ENCODE measurements at places on chromosomes 13 and 19.

DNA sequence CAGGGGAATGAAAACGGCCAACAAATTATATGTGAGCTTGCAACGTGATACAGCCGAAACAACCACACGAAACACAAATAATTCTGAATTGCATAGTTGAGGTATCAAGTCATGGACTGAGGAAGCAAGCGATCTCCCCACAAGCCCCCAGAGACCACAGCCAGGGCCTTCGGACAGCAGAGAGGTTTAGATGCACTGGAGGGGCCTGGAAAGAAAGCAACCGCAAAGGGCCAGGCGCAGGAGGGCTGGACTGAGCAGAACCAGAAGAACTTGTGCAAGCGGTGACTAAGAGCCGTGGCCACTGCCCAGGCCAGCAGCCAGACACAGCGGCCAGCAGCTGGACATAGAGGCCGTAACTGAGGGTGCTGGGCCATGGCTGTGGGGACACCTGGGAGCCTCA lies 131.4 kb downstream of the TNFRSF19 start:
- no peak for DNase-seq

GRCh38 chr19:33406521-33407139 lies 33.1 kb downstream of the CEBPG start:
- DNase-seq: peak; percentile 62

DNA sequence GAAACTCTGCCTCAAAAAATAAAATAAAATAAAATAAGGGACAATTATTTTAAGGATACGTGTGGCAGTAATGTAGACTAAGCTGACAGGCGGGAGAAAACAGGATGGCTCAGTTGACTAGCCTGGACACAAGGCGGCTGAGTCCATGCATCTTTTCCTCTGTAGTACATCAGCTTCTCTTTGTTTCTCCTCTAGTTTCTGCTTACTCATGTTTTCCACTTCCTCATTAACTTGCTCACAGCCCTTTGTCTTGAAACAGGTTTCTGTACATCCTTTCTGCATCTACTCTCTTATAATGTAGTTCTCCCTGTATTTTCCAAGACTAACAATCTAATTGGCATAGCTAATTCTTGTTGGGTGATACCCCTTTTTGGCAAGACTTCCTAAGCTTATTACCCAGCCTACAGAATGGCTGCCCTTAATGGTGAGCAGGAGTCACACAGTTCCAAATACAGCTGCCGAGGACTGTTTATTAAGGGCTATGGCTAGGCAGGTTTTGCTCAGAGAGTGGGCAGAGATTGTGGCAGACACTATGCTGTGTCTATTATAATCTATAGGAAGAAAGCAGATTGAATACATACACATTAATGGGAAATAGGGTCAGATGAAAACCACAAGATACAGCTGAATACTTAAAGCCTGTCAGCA lies 58.7 kb upstream of the KLF5 start:
- no peak for DNase-seq

DNA sequence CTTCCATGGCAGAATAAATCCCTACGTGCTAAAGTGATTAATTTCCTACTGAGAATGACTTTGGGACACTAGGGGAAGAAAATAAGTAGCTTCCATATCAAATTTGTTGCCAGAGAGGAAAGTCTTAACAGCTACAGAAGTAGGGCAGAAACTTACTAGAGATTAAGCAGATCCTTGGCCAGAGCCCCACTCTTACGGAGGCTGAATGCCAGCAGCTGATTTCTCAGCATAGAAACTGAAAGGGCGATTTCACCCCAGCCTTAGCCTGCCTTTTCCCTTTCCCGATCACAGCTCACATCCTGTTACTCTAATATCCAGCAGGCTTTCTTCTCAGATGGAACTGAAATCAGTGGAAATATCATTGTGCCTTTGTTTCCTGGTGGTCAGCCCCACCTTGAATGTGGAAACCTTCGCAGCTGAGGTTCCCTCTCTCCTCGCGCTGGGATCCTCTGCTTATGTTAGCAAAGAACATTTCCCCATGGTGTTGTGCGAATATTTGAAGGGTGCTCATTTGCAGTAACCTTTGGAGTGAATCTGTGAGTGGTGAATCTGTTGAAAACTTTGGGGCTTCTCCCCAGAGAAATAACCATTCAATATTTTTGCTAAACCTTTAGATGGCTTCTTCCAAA lies 8.4 kb downstream of the FAM124A start:
- no peak for DNase-seq

GRCh38 chr19:28960586-28960985 lies 252.4 kb downstream of the UQCRFS1 start:
- DNase-seq: no peak

- DNase-seq: no peak
Observed at GRCh38 chr19:38650911-38651584, 3.6 kb downstream of the ACTN4 start.

DNA sequence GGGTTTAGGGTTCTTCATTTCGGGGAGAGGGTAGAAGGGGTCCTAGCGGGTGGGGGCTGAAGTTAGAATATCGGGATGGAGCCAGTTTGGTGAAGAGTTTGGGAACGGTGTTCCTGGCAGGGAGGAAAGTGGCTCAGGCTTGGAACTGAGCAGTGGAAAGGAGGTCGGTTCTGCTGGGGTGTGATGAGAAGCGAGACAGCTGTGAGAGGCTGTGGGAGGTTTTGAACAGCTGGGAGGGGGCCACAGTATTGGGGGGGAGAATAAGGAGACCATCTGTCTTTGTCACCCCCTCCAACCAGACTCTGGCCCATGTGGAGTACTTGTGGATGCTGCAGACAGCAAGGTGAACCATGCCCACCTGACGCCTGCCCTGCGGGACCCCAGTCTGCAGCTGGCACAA lies 1.0 kb upstream of the TM6SF2 start:
- no peak for DNase-seq

- no peak for DNase-seq
Observed at GRCh38 chr19:1938071-1938470, 2.9 kb upstream of the CSNK1G2 start.

DNA sequence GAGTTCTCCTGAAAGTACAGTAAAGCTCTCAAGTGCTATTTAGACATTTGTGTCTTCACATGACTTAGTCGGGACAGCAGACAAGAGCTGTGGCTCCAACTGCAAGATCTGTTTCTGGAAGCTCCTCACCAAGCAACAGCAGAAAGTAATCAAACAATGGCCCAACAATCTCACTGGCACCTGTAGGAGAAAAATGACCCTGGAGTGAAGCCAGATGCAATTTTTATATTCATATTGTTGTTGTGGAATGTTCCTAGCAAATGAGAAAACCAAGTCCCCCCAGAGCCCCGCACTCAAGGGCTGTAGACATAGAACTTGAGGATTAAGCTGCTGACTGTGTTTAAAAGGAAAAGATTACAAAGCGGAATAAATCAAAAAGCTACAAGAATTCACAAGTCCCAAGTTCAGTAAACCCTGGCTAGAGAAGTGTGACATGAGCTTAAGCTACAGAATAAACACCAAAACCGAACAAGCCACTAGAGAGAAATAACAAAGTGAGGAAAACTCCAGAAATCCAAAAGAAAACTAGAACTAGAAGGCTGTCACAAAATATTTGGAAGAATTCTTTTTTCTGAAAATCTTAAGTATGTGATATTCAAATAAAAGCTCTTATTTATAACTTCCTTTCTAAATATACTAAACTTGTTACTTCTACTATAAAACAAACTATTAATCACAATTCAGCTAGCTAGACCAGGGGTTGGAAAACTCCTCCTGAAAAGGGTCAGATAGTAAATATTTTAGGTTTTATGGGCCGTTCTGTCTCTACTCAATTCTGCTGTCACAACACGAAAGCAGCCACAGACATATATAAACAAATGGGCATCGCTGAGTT lies 454.5 kb downstream of the SUCLA2 start:
- DNase-seq: no peak

DNA sequence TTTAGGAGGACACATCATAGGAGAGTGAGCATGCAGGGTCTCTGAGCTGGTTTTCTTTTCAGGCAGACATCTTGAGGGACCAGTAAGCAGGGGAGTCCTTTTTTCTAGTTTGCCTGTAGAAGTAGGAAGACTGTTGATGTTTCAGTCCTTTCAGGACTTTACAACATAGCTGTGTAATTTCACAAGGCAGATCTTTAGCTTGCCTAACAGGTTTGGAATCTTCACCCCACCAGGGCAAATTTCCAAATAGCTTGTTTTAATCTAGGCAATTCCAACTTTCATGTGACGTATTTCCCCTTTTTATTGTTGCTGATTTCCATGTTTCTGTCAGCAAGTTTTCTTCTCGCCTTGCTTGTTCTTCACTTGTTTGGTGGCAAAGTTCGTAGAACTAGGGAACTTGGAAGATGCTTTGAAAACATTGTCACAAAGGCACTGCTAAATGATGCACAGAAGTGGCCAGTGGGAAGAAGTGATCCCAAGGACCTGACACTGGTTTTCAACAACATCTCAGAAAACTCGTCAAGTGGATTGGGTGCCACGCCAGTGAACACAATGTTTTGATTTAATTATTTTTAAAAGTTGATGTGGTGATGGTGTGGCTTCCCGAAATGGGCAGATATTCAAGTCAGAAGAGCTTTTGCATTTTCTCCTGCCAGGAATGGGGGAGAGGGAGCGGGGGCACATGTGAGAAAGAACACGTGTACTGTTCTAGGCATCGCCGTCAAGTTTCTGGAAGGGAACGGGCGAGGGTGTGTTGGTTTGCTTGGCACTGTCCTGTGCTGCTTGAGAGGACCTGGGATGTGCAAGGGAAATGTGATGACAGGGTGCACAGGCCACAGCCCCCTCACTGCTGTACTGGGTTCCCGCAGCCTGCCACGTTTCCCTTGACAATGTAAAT lies 418.6 kb downstream of the OXGR1 start:
- DNase-seq: no peak

- no peak for DNase-seq
Observed at GRCh38 chr13:87536899-87537298, 134.3 kb upstream of the SLITRK5 start.

DNA sequence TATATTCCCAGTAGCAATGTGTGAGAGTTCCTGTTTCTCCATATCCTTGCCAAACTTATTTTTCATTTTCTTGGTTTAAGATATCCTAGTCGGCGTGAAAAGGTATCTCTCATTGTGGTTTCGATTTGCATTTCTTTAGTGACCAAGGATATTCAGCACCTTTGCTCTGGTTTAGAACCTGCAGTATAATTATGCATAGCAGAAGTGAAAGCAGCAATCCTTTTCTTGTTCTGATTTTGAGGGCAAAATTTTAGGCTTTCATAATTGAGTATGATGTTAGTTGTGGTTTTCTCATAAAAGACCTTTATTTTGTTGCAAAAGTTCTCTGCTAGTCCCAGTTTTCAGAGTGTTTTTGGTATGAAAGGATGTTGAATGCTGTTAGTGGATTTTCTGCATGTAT lies 491.0 kb downstream of the FGF9 start:
- peak; percentile 9 for DNase-seq

DNA sequence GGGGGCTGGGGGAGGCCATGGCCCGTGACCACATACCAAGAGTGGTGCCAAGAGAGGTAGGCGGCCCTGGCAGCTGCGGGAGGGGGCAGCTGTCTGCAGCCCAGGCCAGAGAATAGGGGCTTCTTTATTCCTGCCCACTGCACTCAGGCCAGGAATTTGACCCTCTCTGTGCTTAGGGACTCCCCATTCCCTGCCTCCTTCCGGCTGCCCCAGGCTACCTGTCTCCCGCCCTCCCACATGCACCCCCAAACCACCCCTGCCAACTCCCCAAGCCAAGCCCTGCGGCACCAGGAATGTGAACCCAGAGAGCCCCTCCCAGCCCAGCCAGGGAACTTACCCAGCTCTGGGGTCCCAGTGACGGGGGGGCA lies 687 bp downstream of the PLEKHA4 start:
- DNase-seq: no peak

DNA sequence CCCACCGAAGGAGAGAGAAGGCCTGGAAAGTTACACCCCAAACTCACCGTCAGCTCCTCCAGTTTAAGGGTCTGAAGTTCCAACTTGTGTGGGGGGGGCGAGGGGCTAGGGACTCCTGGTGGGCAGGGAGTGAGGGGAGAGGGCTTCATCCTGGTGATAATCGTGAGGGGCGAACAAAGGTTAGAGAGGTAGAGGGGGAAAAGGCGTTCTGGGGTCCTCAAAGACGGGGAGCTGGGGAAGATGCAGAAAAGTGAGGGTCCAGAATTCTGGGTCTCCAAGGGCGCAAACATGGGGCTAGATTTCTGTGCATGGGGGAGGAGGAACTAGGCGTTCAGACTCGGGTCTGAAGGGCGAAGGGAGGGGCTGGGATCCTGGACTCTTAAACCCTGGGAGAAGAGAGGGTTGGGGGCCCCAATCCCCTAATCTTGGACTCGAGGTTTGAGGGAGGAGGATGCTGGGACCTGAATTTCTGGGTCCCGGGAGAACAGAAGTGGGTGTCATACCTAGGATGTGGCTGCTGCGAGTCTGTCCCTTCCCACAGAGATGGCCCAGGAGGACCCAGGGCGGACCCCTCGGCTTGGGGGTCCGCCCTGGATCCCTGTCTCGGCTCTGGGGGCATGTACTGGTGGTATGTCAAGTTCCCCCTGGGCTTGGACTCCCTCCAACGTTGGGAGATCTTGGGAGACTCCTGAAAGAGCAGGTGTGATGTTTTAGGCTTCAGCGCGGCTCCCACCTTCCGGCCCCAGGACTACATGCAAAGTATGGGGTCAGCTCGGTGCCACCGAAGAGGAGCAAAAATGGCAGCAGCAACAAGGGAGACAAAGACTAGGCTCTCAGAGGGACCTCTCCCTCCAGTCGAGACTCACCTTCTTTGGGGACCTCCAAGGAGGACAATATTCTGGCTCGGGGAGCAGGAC lies 4.5 kb downstream of the MAMSTR start:
- no peak for DNase-seq

Measured in CD4-positive, alpha-beta T cell treated with Interleukin-1 beta for 1 hour (primary cell).